KG1 (cell line): ENCODE measurements at places on chromosomes 2 and 18.

GRCh38 chr18:22840606-22841144 lies 92.5 kb upstream of the RBBP8 start:
- DNase-seq: no peak

DNA sequence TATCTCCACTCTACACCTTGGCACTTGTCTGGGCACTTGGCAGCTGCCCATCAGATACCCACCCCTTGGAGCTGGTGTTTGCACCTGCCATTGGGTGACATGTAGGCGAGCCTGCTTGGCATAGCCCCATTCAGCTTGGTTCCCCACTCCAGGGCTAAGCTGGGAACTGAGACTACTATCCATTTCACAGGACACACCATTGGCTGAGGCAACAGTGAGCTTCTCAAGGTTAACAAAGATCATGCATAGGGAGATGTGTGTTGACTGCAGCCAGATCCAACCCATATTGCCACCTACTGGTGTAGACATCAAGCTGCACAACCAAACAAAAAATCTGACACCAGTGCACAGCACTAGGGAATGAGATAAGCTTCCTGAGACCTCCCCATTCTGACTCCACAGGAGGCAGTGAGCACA lies 1389.8 kb upstream of the TMEFF2 start:
- DNase-seq: peak; percentile 24

GRCh38 chr2:120731175-120731574 lies 4.5 kb upstream of the GLI2 start:
- no peak for DNase-seq

DNA sequence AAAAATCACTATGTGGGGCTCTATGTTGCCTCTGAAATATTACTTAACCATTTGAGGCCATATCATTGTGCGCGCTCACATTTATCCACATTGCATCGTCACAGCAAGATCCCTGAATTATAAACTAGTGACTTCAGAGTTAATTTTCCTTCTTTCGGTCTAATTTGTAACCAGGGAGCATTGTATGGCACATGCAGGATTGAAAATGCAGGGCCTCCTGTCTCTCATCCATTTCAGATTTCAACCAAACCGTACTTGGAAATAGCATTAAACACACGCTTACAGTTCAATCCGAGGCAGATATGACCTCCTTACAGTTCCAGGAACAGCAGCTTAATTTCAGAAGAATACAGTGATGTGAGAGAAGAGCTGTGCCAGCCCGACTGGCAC lies 532 bp downstream of the MYOM1 start:
- no peak for DNase-seq

- no peak for DNase-seq
These were observed at the start of gene CYP27A1 for GRCh38 chr2:218781691-218782527. Gene CYP27A1, plus strand, starts transcription at chr2:218782147. Its CDS starts 36 bp downstream, at chr2:218782183.

DNA sequence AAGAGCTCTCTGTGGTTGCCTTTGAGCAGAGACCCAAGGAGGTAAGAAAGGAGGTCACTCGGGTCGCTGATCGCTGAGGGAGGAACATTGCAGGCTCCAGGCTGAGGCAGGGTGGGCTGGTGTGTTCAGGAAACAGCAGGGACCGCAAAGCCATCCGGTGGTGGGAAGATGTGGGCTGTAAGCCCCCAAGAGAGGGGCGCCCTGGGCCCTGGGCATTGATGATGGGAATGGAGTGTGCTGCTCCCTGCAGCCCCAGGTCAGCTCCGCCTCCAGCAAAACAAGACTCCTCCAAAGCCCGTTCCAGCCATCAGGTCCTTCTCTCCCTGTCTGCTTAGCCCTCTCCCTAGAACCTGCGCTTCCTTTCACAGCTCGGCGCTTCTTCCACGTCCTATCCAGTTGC lies 229.7 kb downstream of the KLHL29 start:
- peak; percentile 25 for DNase-seq

GRCh38 chr2:98828369-98828744 lies 97.4 kb upstream of the MGAT4A start:
- no peak for DNase-seq

DNA sequence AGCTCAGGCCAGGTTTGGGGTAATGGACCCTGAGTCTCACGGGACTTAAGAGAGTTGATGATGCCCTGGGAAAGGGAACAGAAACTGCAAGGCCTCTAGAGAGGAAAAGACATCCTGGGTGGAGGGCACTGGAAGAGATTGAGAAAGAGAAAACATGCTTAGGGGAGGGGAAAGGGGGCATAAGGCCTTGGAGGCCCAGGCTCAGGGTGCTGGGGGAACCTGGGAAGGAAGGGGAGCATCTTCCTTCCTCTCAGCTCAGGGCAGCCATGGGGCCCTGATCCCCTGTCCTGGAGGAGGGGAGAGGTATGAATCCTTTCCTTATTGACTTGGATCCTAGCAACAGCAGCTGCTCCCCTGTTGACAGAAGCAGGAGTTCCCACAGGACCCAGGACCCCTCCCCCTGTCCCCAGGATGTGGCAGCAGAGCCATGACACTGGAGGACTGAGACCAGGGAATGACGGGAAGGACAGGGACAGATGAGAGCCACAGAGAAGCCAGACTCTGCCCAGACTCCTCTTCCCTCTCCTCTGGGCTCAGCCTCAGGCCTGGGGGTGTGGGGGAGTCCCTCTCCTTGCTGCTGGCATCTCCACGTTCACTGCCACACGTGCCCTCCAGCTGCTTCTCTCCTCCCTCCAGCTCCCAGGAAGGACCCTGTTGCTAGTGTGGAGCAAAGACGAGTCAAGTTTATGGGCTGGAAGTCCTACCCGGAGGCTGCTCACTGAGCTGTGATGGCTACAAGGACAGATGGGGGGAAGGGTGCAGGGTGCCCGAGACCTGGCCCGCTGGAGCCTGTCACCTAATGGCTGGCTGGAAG lies 815 bp downstream of the GPBAR1 start:
- DNase-seq: no peak

DNA sequence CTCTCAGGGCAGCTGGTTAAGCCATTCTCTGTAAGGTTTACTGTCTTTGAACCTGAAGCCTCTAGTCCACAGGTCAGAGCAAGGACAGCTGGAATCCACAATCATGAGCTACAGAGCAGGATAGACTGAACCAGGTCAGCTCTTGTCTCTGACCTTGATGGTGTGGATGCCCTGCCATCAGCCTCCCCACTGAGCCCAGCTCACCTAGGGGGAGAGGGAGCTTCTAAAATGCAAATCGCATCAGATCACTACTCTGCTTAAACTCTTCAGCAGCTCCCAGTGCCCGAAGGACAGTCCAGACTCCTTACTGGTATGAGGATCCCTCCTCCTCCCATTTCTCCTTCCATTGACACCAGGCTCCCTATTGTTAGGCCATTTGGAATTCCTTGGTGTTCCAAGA lies 255.3 kb upstream of the CCDC68 start:
- DNase-seq: no peak

- DNase-seq: no peak
These were observed 35.2 kb downstream of the E2F6 start for GRCh38 chr2:11430729-11431128.

GRCh38 chr18:23291456-23292205 lies 156.3 kb downstream of the CABLES1 start:
- no peak for DNase-seq

- no peak for DNase-seq
These were observed 5.5 kb upstream of the RNF144A start for GRCh38 chr2:6911721-6912120.

GRCh38 chr18:5175378-5175777 lies 21.7 kb downstream of the AKAIN1 start:
- no peak for DNase-seq

DNA sequence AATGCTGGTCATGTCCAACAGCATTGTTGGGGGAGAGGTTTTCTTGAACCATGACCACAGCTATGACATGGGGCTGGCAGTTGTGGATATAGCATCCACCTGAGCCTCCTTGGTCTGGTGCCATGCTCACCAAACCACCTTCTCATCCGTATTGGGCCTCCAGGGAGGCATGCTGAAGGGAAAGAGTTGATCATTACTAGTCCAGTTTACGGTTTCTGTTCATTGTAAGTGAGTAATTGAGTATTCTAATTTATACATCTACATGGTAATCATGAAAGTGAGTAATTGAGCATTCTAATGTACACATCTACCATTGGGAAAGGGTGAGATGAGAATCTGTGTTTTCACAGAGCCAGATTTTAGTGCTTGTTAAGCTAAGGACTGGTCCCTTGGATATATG lies 6.8 kb downstream of the TMEM87B start:
- DNase-seq: no peak

DNA sequence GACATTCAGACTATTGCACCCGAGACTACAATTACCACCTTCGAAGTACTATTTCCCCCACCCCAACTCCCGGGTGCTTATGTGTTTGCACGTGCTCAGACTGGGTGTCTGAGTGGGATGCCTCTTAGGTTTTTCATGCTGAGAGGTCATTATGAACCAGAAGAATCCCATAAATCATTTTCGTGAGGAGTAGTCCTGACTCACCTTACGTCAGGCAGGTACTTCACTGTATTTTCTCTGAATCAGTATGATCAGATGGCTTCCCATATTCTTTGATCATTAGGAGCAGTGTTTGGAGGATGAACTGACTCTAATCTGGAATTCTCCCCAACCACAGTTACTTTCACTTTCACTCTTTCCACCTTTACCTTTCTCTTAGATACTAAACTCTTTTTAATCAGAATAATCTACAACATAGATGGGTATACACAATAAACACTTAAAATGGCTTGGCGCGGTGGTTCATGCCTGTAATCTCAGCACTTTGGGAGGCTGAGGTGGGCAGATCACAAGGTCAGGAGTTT lies 38.4 kb upstream of the STAT4 start:
- no peak for DNase-seq

DNA sequence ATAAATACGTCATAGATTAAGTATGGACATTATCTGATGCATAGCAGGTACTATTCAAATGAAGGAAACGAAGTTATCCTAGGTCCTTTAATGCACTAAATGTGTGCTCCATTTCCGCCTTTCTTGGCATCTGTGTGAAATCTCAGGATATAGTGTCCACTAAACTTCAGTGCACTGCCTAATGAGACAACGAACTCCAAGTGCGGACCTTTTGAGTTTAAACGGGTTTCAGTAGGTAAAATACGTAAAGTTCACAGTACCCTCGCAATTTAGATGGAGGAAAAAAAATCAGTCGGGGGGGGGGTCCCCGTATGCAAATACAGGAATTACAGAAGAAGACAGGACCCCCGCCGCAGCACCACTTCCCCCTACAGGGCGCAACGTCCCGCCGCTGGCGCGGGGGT lies 729 bp upstream of the REL start:
- no peak for DNase-seq

DNA sequence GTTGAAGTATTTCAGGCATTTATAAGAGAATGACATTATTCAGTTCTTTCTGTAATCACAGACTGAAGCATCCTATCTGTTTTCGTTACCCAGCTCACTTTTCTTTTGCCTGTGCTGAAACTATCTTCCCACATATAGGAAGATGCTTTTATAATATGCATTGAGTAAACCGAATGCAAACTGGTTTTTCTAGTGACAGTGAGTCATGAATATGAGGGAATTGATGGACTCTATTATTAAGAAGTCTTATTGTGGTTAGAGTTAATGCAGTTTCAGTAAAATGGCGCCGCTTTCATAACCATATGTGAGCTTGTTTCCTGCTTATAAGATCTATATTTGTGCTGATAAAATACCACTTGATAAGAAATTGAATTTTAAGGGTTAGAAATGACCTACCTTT lies 59.2 kb downstream of the ACVR2A start:
- DNase-seq: no peak

DNA sequence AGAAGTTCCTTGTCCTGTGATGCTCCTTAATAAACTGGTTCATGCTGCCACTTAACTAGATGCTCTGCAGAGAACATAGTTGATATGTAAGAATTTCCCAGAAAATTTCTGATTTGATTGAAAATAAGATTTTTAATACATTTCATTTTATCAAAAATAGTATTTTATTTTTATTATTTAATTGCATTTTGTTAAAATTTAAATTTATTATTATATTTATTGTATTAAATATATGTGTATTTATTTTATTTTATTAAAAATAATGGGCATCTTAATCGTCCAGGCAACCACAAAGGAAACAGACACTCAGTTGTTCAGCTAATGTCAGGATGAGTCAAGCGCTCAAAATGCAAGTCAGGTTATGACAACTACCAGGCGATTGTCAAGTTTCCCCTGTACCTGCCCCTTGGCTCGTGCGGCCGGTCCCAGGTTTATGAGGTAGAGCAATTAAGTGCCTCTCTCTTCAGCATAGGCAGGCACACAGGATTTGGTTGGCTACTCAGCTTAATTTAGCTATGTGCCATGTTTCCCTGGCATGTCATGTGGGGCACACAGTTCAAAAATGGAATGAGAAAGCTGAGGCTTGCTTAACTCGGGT lies 361.2 kb downstream of the RND3 start:
- no peak for DNase-seq

DNA sequence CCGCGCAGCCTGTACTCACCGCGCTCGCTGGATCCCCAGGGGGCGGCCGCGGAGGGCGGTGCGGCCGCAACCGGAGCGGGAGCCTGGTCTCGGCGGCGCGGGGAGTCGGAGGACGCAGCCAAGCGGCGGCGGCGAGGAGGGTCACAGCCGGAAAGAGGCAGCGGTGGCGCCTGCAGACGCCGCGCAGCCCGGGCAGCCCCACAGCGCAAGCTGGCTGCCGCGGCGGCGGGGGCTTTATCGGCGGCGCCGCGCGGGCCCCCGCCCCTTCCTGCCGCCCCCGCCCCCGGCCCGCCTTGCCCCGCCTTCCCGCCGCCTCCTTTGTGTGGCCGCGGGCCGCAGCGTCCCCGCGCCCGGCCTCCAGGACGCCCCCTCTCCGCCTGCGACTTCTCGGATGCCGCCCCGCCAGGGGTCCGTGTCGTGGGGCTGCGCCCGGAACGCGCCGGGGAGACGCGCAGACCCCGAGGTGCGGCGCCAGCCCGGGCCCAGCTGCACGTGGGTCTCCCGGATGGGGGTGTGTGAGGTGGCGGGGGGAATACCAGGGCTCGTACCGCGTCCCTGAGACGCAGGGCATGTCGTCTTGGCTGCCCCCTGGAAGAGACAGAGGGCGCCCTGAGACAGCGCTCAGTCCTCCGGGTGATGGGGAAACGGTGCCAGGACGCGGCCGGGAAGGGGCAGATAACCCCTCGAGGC lies at the start of gene SERPINE2:
Gene SERPINE2, minus strand, starts transcription at position 207 of the 690 bp plus-strand sequence. CDS start 37,386 bp downstream, outside the sequence.
- DNase-seq: peak; percentile 16

DNA sequence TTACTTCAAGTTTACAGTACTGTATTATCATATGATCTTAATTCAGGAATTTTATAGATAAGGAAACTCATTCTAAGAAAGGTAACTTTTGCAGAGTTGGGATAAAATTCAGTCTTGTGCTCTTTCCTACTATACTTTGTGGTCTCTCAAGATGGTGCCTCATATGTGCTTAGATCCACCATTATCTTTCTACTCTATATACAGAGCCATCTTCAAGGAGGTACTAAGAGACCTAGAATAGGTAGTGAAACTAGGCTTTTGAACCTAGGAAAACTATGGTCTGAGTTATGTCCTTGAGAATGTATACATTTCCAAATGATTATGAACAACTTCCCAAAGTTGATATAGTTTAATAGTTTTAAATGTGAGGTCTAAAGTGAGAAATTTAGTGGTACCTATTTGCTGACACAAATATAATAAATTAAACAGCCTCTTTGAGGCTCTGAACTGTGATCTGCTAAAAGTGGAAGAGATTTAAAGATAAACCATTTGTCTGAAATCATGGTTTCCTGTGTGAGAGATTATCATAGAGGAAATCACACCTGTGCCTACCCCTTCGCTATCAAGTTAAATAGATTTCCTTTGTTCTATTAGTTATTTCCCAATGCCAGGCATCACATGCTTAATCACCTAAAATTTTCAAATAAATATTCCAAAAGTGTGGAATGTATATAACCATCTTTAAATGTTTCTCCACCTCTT lies 27.2 kb downstream of the ACAA2 start:
- no peak for DNase-seq

GRCh38 chr2:85309699-85310321 lies 18.0 kb downstream of the TGOLN2 start:
- DNase-seq: no peak
